ENCODE measurements at places on chromosomes 2 and 18.
A peak's percentile ranks its signal among the peaks of the same experiment; 100 is the strongest.

GRCh38 chr2:118665784-118666529 is 181.5 kb downstream of the EN1 start:
- DNase-seq: no peak

GRCh38 chr2:135050684-135051083 is 1.4 kb upstream of the RAB3GAP1 start:
- no peak for DNase-seq

DNA sequence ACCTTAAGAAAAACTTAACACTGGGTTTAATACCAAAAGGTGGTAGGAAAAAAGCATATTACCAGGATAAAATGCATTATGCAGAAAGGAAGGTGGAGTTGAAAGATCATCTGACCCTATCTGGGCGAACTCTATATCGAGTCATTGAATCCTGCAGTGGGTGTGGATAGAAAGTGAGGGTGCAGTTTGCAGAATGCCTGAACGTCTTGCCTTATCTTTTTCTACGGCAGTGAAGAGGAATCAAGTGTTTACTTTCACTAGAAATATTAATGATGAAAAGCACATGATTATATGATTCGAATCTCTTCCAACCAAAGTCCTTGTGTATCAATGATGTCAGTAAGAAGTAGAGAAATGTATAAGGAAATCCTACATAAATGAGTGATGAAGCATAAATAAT is 4.3 kb upstream of the CAVIN2 start:
- DNase-seq: no peak

DNA sequence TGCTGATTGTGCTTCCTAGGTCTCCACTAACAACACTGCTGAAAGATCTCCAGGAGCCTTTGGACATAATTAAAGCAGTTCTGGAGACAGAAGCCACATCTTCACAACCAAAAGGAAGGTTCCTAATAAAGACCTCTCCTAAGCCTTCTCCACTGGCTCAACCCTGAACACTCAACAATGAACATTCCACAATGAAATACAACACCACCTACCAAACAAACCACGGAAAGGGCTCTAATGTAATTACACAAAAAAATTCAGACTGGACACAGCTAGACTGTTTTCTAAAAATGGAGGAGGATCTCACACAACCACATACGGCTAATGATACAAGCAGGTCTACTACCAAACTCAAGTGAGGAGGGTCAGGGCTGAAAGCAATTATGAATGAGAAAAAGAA is 43.6 kb downstream of the NOL10 start:
- DNase-seq: no peak

DNA sequence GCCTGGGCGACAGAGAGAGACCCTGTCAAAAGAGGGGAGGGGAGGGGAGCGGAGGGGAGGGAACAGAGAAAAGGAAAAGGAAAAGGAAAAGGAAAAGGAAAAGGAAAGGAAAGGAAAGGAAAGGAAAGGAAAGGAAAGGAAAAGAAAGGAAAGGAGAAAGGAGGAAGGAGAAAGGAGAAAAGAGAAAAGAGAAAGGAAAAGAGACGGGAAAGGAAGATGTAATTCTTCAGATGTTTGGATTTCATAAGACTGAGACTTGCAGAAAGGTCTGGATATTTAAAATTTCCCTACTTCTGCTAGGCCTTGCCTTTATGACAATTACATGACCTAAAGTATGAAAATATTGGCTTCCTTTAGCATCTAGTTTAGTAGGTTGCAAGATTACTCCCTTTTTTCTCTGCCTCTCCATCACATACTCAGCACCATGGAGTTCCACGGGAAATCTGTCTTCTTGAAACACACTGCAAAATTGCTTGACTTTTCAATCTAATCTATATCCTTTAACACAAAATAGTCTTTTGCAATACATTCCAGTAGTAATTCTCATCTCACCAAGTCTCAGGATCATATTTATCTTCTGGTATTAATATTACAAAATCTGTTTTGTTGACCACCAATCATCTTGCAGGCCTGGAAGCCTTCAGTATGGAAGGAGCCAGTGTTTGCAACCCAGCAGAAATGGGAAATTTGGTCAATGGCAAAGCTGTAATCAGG is 383.5 kb downstream of the ZEB2 start:
- no peak for DNase-seq

GRCh38 chr2:235558572-235558971 is 64.7 kb downstream of the AGAP1 start:
- no peak for DNase-seq

GRCh38 chr2:62204998-62205496 is 9.1 kb downstream of the B3GNT2 start:
- no peak for DNase-seq

DNA sequence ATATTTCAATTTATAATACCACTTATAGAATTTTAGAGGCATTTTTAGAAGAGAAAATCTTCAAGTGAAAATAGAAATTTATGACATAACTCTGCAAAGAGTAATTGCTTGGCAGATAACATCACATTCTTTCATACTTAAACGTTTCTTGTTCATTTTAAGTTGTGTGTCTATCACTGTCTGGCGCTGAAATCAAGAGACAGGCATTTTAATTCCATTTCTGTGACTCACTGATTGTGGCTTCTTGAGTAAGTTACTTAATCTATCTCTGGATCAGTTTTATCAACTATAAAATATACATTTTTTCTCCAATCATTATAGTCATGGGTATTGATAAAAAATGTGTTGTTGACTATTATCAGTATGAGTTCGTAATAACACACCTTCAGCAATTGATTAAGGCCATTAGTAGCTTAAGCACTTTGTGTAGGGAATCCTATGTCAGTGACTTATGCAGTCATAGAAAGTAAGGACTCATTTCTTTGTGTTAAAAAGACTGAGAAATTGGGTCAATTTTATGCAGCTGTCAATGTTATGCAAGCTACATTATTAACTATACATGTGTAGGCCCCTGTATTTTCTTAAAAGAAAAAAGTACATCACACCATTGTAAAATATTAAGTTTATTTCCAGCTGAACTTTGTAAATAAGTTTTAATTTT is 497.3 kb downstream of the CCDC85A start:
- DNase-seq: no peak

- no peak for DNase-seq
Observed at GRCh38 chr2:188919824-188920223, 54.3 kb upstream of the COL3A1 start.

GRCh38 chr18:73511771-73512503 is 635.7 kb downstream of the FBXO15 start:
- DNase-seq: no peak

GRCh38 chr2:65700004-65700651 is 267.7 kb upstream of the SPRED2 start:
- no peak for DNase-seq

DNA sequence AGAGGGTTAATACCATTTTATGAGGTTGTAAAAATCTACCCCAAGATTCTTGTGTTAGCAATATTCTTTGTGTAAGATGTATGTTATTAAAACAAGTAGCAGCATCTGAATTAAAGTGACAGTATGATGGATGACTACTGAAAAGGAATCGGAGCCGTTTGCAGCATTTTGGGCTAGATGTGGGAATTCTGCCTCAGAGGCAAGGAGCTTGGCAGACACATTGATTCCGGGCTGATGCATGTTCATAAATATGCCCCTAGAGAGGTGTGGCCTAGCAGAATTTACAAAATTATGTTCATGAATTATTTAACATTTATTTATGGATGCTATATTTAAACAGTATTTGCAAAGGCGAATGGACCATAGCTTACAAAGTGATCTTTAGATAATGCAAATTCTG is 389.0 kb upstream of the ETAA1 start:
- no peak for DNase-seq

GRCh38 chr2:142306131-142306530 is 175.3 kb upstream of the LRP1B start:
- no peak for DNase-seq

GRCh38 chr2:217807025-217807424 is 195.8 kb downstream of the TNS1 start:
- DNase-seq: no peak

GRCh38 chr2:75098856-75099255 is 100.5 kb downstream of the TACR1 start:
- no peak for DNase-seq

DNA sequence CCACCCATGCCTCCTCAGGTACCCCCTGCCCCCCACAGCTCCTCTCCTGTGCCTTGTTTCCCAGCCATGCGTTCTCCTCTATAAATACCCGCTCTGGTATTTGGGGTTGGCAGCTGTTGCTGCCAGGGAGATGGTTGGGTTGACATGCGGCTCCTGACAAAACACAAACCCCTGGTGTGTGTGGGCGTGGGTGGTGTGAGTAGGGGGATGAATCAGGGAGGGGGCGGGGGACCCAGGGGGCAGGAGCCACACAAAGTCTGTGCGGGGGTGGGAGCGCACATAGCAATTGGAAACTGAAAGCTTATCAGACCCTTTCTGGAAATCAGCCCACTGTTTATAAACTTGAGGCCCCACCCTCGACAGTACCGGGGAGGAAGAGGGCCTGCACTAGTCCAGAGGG is 803 bp upstream of the DES start:
- no peak for DNase-seq

GRCh38 chr2:195343942-195344530 is 313.0 kb upstream of the SLC39A10 start:
- no peak for DNase-seq

- no peak for DNase-seq
Observed at GRCh38 chr2:239252801-239253200, 148.0 kb downstream of the HDAC4 start.

- DNase-seq: no peak
Observed at GRCh38 chr2:55092439-55092838, 42.2 kb upstream of the RTN4 start.

DNA sequence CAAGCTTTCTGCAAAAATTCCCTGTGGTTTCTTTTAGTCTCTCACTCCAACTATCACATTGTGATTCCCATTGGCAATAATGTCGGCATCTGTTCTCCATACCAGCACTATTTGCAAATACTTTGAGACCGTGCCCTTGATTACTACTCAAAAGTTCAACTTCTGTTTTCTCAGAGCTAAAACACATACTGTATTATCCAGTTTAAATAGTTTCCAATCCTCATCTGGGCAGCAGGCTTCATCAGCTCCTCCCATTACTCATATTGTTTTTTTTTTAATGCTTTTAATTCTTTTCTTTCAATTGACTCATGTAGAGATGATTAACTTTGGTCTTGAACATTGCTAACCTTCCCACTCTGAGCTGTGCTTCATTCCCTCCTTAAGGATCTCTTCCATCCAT is 135.8 kb downstream of the METTL8 start:
- no peak for DNase-seq

DNA sequence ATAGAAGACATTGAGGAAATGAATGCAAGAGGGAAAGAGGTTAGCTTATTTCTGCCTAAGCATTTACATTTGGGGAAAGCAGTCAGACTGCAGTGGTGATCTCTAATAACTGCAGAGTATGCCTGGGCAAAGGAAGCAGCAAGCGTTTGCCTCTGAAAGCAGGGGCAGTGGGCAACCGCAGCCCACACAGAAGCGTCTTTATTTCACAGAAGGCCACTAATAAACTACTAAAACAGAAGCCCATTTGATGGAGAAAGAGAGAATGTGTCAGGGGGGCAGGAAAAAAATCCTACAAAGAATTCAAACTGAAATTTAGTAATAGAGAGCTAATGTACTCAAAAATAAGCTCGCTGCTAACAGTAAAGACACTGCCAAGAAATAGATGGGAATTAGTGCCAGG is 53.1 kb downstream of the LRRTM4 start:
- DNase-seq: no peak

GRCh38 chr18:13187498-13187897 is 31.1 kb upstream of the LDLRAD4 start:
- DNase-seq: no peak

GRCh38 chr2:229202646-229203045 is 68.4 kb downstream of the PID1 start:
- no peak for DNase-seq

GRCh38 chr2:54899576-54900200 is 150.6 kb downstream of the RTN4 start:
- DNase-seq: peak; percentile 43

GRCh38 chr18:55857409-55857808 is 269.4 kb upstream of the TCF4 start:
- no peak for DNase-seq

DNA sequence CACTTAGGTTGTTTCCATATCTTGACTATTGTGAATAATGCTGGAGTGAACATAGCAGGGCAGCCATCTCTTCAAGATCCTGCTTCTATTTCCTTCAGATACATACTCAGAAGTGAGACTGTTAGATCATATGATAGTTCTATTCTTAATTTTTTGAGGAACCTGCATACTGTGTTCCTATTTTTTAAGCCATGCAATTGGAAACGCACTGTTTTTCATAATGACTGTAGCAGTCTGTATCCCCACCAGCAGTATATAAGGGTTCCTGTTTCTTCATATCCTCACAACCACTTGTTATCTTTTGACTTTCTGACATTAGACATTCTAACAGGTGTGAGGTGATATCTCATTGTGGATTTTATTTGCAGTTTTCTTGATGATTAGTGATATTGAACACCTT is 15.5 kb downstream of the NEURL3 start:
- no peak for DNase-seq

- DNase-seq: no peak
Observed at GRCh38 chr2:60671966-60672365, 84.1 kb upstream of the PAPOLG start.

DNA sequence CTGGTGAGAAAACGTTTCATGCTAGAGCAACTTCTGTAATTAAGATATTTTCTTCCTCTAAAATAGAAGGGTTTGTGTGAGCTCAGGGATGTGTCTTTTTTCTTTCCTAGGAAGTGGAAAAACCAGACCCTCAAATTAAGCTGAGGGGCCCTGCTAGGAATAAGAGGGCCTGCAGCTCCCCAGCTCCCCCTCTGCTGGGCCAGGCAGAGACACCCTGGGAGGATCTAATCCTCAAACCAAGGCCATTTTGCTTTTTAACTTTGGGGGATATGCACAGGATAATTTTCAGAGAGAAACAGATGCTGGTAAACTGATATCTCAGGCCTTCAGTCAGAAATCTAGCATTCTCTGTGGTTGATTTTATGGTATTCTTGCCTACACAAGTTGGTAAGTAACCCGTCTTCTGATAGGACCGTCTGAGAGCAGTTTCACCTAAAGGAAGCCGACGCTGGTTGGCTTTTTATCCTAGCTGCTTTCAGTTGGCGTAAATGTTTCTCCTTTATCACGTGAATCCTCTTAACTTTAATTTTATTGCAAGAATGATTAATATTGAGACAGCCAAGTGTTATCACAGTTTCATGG is 34.8 kb downstream of the SNTG2 start:
- no peak for DNase-seq

GRCh38 chr2:199303728-199304177 is 154.0 kb downstream of the SATB2 start:
- no peak for DNase-seq

GRCh38 chr2:30113617-30114293 is 33.1 kb upstream of the YPEL5 start:
- DNase-seq: no peak

DNA sequence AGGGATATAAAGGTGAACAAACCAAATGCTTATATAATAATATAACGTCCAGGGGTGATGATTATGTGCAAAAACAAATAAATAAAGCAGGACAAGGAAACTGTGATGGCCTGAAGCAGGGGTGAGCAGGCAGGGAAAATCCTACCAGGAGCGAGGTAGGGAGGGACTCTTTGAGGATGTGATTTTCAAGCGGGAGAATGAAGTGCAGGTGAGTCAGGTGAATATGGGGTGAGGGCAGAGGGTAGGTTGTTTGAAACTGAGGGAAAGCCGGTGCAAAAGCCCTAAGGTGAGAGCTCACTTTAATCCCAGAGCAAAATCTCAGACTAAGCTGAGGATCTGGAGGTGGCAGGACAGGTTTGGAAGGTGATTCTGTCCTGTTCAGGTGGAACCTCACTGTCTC is 40.7 kb downstream of the CYP26B1 start:
- no peak for DNase-seq

Data from CD4-positive, alpha-beta T cell treated with Interferon alpha-2 for 1 hour (primary cell).